ENCODE measurements at places on chromosomes 1 and 21. TPM values are rescaled to one million over a fixed set of nuclear protein-coding genes. Genes with fewer than 3 reads are reported as not detected.

The PLA2G4A gene
- total RNA-seq = 0.13 TPM

The B3GALT2 gene
- total RNA-seq = 0.93 TPM

GRCh38 chr1:107954719-107955415, 10.1 kb downstream of the VAV3 start:
- H3K4me3 ChIP-seq = no peak overlapping the region
- no peaks in the 10 kb centered on the region for H3K36me3 ChIP-seq
- H3K27ac ChIP-seq = no peak overlapping the region
- H3K27me3 ChIP-seq = no peaks in the 10 kb centered on the region
- H3K4me1 ChIP-seq = peaks cover 40% of the 10 kb centered on the region
- DNase-seq = no peak

The KIRREL1 gene
- total RNA-seq = not detected

- no peaks in the 10 kb centered on the region for H3K4me1 ChIP-seq
- H3K27me3 ChIP-seq = no peaks in the 10 kb centered on the region
- no peak overlapping the region for H3K27ac ChIP-seq
- no peak for DNase-seq
Observed at GRCh38 chr1:219120624-219121544, 52.8 kb upstream of the LYPLAL1 start.

DNA sequence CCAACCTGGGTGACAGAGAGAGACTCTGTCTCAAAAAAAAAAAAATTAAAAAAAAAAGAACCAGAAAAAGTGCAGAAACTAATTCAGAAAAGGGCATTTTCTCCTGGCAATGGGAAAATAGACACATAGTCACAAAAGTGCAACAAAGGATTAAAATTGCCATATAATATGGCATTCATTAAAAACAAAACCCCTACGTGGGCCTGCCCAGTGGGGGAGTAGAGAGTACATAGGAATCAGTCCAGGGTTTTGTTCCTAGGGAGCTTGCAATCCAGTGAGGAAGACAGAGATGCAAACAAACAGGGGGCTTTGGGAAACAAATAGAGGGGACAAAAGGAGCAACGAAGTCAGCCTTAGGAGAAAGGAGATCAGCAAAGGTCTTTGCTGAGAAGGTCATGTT, 4.5 kb upstream of the TRABD2B start:
- no peak for DNase-seq
- H3K4me1 ChIP-seq = no peaks in the 10 kb centered on the region
- H3K27ac ChIP-seq = no peak overlapping the region
- H3K36me3 ChIP-seq = no peaks in the 10 kb centered on the region

The NOTCH2 gene
- 65.2 TPM for total RNA-seq

DNA sequence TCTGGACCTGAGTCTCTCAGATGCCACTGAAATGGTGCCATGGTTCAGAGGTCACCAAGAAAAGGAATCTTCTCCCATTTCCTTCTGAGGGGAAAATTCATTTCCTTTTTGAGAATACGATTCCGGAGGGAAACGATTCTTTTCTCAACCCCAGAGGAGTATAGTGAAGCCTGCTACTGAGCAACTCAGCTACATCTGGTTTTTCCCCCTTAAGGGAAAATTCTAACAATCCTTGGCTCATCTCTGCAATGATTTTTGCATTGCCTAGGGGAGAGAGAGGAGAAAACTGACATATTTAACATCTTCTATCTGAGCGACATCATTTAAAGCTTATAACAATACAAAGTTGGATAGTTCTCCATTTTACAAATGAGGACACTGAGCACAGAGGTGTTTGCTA, 22.4 kb upstream of the KANK4 start:
- no peak overlapping the region for H3K4me3 ChIP-seq
- H3K4me1 ChIP-seq = no peaks in the 10 kb centered on the region
- no peaks in the 10 kb centered on the region for H3K36me3 ChIP-seq
- no peak overlapping the region for H3K27ac ChIP-seq
- H3K27me3 ChIP-seq = peaks cover 4% of the 10 kb centered on the region
- DNase-seq = no peak

The CORT gene
- total RNA-seq = not detected

DNA sequence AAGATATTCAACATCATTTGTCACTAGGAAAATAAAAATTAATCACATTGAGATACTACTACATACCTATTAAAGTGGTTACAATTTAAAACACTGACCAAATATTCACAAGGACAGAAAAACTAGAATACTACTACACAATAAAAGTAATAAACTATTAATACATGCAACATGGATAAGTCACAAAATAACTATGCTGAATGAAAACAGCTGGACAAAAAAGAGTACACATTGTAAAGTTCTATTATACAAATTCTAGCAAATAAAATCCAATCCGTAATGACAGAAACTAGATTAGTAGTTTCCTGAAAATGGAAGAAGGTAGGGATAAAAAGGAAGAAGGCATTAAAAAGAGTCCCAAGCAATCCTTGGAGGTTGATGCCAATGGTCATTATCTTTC, 348.7 kb upstream of the PTBP2 start:
- H3K4me1 ChIP-seq = no peaks in the 10 kb centered on the region
- DNase-seq = no peak
- no peaks in the 10 kb centered on the region for H3K27me3 ChIP-seq
- no peaks in the 10 kb centered on the region for H3K36me3 ChIP-seq
- H3K27ac ChIP-seq = no peak overlapping the region
- no peak overlapping the region for H3K4me3 ChIP-seq

DNA sequence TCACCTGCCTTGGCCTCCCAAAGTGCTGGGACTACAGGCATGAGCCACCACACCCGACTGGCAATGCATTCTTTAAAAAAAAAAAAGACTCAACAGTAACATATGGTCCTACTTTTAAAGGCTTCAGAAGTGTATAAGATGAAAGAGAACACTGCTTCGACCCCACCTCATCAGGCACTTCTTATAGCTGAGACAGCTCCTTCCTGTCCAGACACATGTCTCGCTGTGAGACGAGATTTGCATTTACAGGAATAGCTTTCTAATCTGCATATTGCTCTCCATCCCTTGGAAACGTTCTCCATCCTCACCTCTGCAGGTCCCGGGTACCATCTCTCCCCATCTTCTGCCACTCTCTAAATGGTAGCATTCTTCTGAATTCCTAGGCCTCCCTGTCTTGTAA, 6.7 kb downstream of the AZIN2 start:
- peaks cover 33% of the 10 kb centered on the region for H3K4me1 ChIP-seq
- no peaks in the 10 kb centered on the region for H3K27me3 ChIP-seq
- H3K36me3 ChIP-seq = no peaks in the 10 kb centered on the region
- H3K4me3 ChIP-seq = peak overlapping the region; percentile 83
- H3K27ac ChIP-seq = peak overlapping the region; percentile 81
- no peak for DNase-seq

DNA sequence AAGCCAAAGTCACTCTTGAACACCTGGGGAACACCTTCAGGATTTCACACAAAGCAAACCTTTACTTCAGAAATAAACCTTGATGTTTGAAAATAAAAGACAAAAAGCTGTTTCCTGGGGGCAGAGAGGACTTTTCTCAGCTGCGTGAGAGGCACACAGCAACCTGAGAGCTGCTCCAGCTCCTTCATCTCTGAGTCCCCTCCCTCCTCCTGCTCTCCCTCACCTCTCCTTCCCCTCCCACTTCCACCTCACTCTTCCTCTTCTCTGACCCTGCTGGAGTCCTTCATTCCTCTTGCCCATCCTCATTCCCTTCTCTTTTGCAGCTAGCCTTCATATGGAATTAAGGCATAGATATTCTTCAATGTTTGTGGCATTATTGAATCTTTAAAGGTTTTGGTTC, 208.4 kb downstream of the OMA1 start:
- peaks cover 7% of the 10 kb centered on the region for H3K4me1 ChIP-seq
- H3K27me3 ChIP-seq = no peaks in the 10 kb centered on the region
- no peak overlapping the region for H3K27ac ChIP-seq
- H3K4me3 ChIP-seq = no peak overlapping the region

The MSH4 gene
- total RNA-seq = 1.0 TPM

The KCNJ9 gene
- total RNA-seq = not detected

GRCh38 chr1:19384772-19385187, 72.7 kb downstream of the SLC66A1 start:
- no peak for DNase-seq
- peak overlapping the region; percentile 37 for H3K27ac ChIP-seq
- H3K27me3 ChIP-seq = no peaks in the 10 kb centered on the region
- no peaks in the 10 kb centered on the region for H3K36me3 ChIP-seq
- H3K4me1 ChIP-seq = peaks cover 54% of the 10 kb centered on the region

GRCh38 chr1:37741662-37742061, 23.3 kb downstream of the EPHA10 start:
- DNase-seq = no peak
- H3K27ac ChIP-seq = no peak overlapping the region
- H3K4me3 ChIP-seq = no peak overlapping the region
- peaks cover 33% of the 10 kb centered on the region for H3K27me3 ChIP-seq
- peaks cover 8% of the 10 kb centered on the region for H3K36me3 ChIP-seq

DNA sequence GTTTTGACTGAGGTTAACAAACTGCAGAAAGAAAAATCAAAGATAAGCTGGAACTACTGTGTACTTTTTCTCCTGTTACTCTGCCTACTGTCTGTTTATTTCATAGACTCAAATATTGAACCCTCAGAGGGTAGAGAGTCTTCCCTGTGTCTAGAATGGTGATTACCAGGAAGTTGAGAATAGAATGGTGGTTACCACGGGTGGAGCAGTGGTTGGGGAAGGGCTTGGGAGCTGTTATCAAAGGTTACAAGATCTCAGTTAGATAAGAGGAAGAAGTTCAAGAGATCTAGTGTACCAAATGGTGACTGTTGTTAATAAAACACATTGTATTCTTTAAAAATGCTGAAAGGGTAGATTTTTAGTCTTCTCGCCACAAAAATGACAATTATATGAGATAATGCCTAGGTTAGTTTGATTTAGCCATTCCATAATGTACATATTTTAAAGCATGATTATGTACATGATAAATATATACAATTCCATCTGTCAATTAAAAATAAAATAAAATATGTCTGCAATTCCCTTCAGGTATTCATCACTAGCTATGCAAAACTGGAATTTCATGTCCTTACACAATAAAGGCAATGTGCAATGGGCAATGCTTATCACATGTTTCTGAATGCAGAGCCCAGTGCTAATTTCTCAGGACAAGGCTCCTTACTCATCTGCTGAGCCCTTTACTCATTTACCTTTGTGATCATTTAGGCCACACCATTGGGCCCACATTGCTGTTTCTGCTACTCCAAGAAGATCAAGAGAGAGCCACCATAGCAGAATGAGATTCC, 474.3 kb upstream of the CAMK1G start:
- no peak overlapping the region for H3K27ac ChIP-seq
- H3K27me3 ChIP-seq = peaks cover 31% of the 10 kb centered on the region
- no peaks in the 10 kb centered on the region for H3K4me1 ChIP-seq
- DNase-seq = no peak
- no peak overlapping the region for H3K4me3 ChIP-seq
- H3K36me3 ChIP-seq = no peaks in the 10 kb centered on the region

GRCh38 chr1:53401813-53402745, 57.1 kb upstream of the DMRTB1 start:
- no peak for DNase-seq
- H3K27ac ChIP-seq = no peak overlapping the region
- H3K27me3 ChIP-seq = no peaks in the 10 kb centered on the region
- H3K4me1 ChIP-seq = no peaks in the 10 kb centered on the region
- no peak overlapping the region for H3K4me3 ChIP-seq
- H3K36me3 ChIP-seq = no peaks in the 10 kb centered on the region

DNA sequence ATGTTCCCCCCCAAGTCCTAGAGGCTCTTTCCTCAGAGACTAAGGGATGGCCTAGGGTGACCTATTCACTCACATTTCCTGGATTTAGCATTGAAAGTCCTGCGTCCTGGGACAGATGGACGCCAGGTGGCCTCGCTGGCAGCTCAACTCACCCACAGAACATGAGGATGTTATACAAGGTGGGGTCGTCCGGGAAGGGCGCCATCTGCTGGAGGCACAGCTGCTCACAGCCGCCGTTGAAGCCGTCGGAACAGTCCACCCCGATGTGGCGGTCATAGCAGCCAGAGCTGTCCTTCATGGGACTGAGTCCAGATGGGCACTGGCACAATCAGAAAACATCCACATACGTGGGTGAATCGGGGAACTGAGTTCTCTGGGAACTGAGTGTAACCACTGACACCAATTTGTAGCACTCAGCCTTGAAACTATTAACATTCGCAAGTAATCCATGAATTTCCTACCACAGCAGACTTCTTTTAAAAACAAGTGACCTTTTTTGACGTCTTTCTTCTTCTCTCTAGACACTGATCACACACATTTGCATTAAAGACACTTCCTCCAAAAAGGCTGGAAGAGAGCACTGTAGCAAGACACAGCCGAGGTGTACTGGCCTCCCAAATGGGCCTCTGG, 215.4 kb downstream of the ASTN1 start:
- H3K36me3 ChIP-seq = no peaks in the 10 kb centered on the region
- no peak overlapping the region for H3K4me3 ChIP-seq
- H3K4me1 ChIP-seq = no peaks in the 10 kb centered on the region
- H3K27me3 ChIP-seq = no peaks in the 10 kb centered on the region

- H3K4me3 ChIP-seq = no peak overlapping the region
- peaks cover 1% of the 10 kb centered on the region for H3K4me1 ChIP-seq
- no peak for DNase-seq
- no peak overlapping the region for H3K27ac ChIP-seq
- H3K36me3 ChIP-seq = no peaks in the 10 kb centered on the region
Observed at GRCh38 chr1:200778766-200779165, 40.1 kb downstream of the CAMSAP2 start.

GRCh38 chr1:22592919-22593790, 29.9 kb downstream of the EPHA8 start:
- H3K27me3 ChIP-seq = peaks cover 39% of the 10 kb centered on the region
- H3K4me1 ChIP-seq = no peaks in the 10 kb centered on the region
- DNase-seq = no peak
- H3K27ac ChIP-seq = no peak overlapping the region
- H3K4me3 ChIP-seq = no peak overlapping the region
- H3K36me3 ChIP-seq = no peaks in the 10 kb centered on the region

DNA sequence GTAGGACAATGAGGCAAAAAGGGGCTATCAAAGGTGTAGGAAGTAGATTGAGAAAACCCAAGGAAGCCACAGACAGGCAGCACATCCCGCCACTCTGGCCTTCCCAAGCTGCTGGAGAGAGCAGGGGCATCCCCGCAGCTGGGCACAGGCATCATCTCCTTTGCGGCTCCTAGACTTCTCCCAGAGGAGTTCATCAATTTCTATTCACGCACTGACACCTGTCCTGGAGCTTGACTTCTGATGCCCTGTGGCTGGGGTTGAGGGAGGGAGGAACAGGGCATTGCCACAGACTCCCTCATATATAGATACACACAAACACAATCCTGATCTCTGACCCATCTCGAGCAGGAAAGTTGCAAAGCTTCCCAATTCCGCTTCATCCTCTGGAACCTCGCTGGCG, 1.9 kb upstream of the TFAP2E start:
- no peaks in the 10 kb centered on the region for H3K27me3 ChIP-seq
- no peak overlapping the region for H3K4me3 ChIP-seq
- H3K36me3 ChIP-seq = no peaks in the 10 kb centered on the region
- peaks cover 18% of the 10 kb centered on the region for H3K4me1 ChIP-seq

Data from naive thymus-derived CD8-positive, alpha-beta T cell (primary cell).